ENCODE measurements at places on chromosomes 2 and 18.

- DNase-seq = peak; percentile 13
Observed at GRCh38 chr2:236045251-236046235, 122.6 kb downstream of the GBX2 start.

GRCh38 chr2:177275040-177275742 lies 10.7 kb upstream of the NFE2L2 start:
- no peak for DNase-seq

GRCh38 chr18:43665105-43665788 lies 388.0 kb upstream of the SYT4 start:
- DNase-seq = peak; percentile 1

DNA sequence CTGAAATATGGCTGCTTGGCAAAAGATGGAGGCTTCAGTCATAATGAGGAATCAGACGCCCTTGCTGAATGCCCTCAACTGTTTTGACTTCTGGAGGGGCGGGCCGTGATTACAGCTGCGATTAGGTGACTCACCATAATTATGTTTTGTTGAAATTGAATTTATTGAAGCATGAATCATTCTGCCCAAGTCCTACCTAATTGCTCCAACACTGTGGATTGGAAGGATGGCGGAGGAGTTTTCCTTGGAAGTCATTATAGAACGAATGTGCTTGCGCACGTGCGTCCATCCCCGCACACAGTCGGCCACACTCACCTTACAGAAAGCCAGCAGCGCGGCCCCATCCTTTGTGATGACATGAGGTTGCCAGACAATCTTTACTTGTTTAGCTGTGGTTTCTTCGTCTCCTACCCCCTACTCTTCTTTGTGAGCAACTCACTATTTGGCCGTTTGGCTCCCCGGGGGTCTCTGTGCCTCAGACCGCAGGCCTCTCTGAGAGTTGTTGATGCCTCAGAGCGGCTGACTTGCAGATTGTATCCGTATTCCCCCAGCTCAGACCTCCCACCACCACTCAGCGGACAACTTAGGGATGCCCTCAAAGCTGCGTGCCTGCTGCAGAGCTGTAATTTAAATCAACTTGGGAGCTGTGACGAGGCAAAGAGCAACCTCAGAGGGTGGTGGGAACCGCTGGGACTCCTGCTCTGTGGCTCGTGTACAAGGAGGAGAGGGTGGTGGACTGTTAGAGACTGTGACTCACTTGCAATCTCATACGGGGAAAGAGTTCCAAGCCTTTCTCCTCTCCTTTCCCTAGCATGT lies 513.4 kb downstream of the TNS1 start:
- no peak for DNase-seq

DNA sequence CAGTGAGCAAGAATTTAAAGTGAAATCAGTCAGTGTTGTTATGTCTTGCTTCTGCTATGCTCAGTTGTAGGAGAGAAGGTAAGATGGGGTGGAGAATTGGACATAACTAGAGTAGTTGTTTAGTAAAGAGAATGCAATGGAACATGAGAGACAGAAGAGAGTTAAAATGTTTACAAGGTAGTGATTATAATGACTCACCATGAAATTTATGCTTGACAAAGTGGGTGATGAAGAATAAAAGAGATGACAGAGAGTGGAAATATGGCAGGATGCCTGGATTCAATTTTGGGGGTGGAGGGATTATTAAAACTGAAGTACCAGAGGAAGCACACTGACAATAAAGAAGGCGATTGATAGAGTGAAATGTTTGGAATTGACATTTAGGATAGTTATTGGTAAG lies 10.6 kb downstream of the SCG2 start:
- DNase-seq = no peak

DNA sequence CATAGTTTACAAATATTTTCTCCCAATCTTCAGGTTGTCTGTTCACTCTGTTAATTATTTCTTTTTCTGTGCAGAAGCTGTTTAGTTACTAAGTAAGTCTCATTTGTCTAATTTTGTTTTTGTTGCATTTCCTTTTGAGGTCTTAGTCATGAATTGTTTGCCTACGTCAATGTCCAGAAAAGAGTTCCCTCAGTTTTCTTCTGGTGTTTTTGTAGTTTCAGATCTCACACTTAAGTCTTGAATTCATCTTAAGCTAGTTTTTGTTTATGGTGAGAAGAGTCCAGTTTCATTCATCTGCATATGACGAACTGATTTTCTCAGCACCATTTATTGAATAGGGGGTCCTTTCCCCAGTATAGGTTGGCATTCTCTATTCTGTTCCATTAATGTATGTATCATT lies 1252.2 kb upstream of the TMEFF2 start:
- DNase-seq = no peak

GRCh38 chr2:144143294-144144151 lies 376.4 kb downstream of the ZEB2 start:
- no peak for DNase-seq

- no peak for DNase-seq
Observed at GRCh38 chr18:8260319-8260718, 348.9 kb upstream of the RAB12 start.

GRCh38 chr2:119838179-119838578 lies 78.5 kb downstream of the PTPN4 start:
- DNase-seq = no peak
